Spleen (tissue), 13 donors: ENCODE measurements at places on chromosomes 1 and 21.

- DNase-seq, result no peak
These were observed 419 bp upstream of the TSEN15 start for GRCh38 chr1:184051138-184051484.

DNA sequence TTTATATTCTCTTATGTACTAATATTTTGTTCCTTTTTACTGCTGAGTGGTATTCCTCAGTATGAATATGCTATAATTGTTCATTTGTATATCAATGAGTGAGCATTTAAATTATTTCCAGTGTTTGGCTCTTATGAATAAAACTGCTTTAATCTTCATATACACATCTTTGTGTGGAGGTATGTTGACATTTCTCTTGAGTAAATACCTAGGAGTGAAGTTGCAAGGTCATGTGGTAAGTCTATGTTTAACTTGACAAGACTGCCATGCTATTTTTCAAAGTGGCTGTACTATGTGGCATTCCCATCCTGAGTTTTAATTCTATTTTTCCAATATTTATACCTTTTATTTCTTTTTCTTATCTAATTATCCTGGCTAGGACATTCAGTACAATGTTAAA lies 124.2 kb downstream of the ADSS2 start:
- no peak for DNase-seq

DNA sequence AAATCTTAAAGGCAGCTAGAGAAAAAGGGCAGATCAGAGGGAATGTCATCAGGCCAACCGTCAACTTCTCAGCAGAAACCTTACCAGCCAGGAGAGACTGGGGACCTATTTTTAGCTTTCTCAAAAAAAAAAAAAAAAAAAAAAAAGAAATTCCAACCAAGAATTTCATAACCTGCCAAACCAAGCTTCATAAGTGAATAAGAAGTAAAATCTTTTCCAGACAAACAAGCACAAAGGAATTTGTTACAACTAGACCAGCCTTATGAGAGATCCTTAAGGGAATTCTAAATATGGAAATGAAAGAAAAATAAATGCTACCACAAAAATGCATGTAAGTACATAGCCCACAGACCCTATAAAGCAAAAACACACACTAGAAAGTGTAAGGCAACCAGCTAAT lies 267.7 kb downstream of the AKT3 start:
- no peak for DNase-seq

- DNase-seq, result peak; percentile 61
These were observed 129.3 kb upstream of the VAMP3 start for GRCh38 chr1:7641587-7642417.

DNA sequence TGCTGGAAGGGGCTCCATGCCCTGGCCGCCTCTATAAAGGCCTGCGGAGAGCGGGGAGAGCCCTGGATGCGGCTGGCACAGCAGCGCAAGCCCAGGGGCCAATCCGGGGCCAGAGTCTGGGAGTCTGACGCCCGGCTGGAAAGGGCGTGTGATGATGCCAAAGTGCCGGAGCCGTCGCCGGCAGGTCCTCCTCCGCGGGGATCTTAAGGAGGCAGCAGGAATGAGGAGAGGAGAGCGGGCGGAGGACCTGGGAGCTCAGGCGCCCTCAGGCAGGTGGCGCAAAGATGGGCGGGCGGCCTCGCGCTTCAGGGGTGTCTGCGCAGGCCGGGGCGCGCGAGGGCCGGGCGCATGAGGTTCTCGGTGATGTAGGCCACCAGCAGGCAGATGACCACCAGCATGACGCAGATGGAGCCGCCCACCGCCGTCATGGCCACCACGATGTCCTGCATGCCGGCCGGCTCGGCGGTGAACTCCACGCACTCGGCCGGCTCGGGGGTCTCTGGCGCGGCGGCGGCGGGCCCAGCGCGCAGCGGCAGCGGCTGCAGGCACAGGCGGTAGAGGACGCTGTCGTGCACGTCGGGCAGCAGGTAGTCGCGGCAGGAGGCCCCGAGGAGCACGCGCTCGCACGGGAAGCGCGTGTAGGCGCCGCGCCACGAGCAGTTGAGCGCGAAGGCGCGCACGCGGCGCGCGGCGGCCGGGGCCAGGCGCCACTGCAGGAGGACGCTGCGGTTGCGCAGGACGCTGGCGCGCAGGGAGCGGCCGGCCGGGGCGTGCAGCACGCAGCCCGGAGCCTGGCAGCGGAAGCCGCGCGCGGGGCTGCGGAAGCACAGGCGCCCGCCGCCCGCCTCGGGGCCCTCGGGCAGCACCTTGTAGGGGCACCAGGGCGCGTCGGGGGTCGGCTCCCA lies 653 bp downstream of the FNDC10 start:
- DNase-seq, result peak; percentile 84

GRCh38 chr1:63487336-63488065 lies 35.5 kb downstream of the ITGB3BP start:
- no peak for DNase-seq

DNA sequence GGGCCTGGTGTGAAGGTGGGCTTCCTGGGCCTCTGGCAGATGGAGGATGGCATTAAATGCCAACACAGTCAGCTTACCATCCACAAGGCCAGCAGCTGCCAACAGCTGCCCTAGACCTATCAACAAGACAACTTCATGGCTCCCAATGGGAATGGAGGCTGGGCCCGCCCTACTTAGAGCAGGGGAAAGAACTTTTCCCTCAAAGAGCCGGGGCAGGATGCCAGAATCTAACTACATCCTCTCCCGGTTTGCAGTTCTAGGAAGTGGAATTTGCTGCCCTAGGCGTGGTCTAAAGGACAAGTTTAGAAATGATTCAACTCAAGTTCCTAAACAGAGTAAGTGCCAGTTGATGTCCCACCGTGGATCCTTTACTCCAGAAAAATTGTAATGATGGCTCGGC lies 13.1 kb downstream of the ICMT start:
- DNase-seq, result no peak

- no peak for DNase-seq
These were observed 84.4 kb downstream of the AKT3 start for GRCh38 chr1:243765676-243766075.

- DNase-seq, result no peak
These were observed 32.3 kb downstream of the EEIG2 start for GRCh38 chr1:108592030-108592759.

GRCh38 chr1:228004856-228005462 lies 1.8 kb upstream of the WNT3A start:
- DNase-seq, result peak; percentile 45

- DNase-seq, result no peak
These were observed 120.7 kb downstream of the SEC16B start for GRCh38 chr1:177849130-177849529.

- DNase-seq, result no peak
These were observed 101.2 kb downstream of the TBX19 start for GRCh38 chr1:168381850-168382249.

- no peak for DNase-seq
These were observed 62.5 kb downstream of the ADAMTS1 start for GRCh38 chr21:26782747-26783146.

GRCh38 chr1:159141584-159142390 lies 29.6 kb upstream of the CADM3 start:
- DNase-seq, result no peak

- DNase-seq, result no peak
These were observed 29.6 kb downstream of the SLC37A1 start for GRCh38 chr21:42543106-42543847.

DNA sequence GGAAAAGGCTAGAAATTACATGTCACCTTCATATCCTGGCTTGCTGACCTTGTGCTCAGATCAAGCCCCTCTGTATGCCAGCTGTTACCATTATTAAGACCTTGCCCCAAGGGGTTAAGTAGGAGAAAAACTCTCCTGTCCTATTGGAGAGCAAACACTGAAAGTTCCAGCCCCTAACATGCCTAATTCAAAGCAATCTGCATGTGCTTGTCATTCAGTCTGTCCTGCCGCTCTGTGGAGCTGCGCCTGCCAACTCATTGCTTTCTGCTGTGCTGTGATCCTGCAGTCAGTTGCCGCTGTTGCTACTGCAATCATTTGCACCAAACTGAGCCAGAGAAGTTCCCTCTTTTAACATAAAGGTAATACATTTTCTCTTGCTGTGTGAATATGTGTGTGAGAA lies 113.4 kb downstream of the DISP1 start:
- DNase-seq, result peak; percentile 76

DNA sequence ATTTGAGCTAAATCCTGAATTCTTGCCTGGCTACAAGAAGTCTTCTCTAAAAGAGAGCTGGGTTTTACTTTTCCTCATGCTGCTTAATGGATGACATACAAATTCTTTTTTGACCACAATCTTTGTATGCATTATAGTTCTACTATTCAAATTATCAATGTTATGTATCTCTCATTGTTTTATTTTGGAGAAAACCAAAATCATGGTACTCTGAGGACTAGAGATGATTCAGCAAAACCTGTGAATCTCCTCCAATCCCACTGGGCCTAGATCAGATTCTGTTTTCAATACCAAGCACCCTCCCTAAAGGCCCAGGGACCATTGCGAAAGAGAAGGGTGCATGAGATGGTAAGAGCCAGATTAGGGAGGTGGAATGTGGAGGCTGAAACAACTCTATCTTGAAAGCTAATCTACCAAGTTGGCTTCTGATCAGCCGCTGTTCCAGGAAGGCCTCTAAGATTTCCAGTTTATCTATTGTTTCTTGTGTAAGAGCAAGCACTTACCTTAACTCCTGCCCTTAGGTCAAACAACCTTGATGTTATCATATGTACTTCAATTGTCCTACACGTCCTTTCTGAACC lies 547.2 kb downstream of the PLPP3 start:
- DNase-seq, result no peak

- no peak for DNase-seq
These were observed 424.5 kb upstream of the DAB1 start for GRCh38 chr1:57848406-57848805.

DNA sequence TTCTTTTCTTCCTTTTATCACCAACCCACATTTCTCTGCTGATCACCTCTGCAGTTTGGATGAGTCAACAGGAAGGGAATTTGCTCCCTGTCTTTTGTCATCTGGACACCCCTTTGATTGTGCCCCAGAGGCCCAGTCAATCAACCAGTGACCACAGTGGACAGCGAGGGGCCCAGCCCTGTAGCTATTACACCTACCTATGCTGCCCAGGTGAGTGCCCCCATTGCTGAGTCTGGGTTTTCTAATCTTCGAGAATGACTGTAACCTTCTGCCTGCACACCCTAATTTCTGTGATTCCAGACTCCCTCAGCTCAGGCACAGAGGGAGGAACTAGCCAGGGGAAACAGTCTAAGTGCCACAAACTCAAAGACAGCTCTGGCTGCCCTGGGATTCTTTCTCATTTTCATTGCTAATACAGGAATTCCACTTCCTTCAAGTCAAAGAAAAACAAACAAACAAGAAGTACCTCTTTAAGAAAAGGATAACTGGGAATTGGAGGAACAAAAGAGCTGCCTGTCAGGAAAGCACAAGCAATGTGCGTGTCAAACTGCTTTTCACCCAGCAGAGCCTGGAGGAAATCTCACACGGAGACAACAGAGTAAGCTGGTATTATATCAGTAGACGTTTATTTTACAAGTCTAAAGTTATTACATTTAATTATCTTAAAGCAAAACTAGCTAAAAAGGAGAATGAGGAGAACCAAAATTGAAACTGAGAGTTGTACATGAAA lies 311.1 kb downstream of the AJAP1 start:
- DNase-seq, result no peak

GRCh38 chr1:9239622-9240401 lies 5.2 kb downstream of the H6PD start:
- peak; percentile 92 for DNase-seq

DNA sequence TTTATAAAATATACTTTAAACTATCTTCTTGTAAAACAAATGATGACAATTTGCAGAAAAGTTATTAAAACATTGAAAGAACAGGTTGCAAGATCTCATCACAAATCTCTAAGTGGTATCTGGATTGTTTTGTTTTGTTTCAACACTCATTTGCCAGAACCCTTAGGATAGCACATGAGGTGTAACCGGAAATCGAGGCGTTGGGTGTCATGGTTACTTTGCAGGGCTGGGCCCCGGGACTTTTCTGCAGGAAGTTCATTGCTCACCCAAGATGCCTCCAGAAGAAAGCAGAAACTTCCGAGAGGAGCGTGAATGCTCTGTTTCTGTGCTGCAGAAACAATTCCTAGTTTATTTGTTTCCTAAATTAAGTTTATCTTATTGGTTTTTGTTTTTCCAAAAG lies 2.5 kb downstream of the DISC1 start:
- DNase-seq, result no peak

- no peak for DNase-seq
These were observed 579.7 kb downstream of the PLA2G4A start for GRCh38 chr1:187408212-187409004.

- DNase-seq, result peak; percentile 62
These were observed 14.6 kb upstream of the PKP1 start for GRCh38 chr1:201268604-201269151.

DNA sequence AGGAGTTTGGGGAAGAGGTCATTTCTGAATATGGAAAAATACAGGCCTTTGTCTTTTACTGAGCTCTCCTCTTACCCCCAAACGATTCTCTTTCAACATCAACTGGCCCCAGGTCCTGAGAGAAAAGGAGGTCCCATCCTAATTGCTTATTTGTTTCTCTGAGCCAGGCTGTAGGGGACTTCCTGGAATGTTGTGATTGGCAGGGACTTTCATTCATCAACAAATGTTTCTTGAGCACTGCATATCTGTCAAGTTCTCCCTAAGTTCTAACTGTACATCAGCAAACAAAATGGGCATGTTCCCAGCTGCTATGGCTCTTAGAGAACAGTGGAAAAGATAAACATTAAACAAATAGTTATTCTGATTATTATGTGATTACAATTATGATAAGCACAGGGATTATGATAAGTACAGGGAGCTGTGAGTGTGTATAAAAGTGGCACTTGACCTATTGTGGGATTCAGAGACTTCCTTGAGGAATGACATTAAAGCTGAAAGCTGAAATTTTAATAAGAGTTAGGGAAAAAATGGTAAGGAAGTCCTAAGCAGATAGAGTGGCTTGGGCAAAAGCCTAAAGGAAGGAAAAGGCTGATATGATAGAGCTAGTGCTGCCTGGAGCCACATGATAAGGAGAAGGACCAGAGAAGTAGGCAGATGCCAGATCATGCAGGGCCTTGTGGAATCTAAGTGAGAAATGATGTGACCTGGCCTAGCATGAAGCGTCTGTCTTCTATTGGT lies 11.6 kb downstream of the GPX7 start:
- no peak for DNase-seq

- DNase-seq, result peak; percentile 82
These were observed 10.4 kb downstream of the MYOG start for GRCh38 chr1:203075236-203076030.

GRCh38 chr1:156703741-156704140 lies 1.6 kb downstream of the CRABP2 start:
- no peak for DNase-seq

DNA sequence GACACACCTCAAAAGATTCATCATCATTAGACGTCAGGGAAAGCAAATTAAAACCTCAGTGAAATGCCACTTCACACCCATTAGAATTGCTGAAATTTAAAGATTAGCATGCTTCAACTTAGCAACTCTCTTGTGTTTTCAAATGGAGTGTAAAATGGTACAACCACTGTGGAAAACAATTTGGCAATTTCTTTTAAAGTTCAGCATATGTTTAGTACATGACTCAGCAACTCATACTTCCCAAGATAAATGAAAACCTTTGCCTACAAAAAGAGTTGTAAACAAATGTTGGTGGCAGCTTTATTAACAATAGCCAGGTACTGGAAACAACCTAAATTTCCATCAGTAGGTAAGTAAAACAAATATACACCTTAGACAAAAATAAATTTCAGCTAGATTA lies 42.7 kb downstream of the ST3GAL3 start:
- DNase-seq, result no peak

- no peak for DNase-seq
These were observed 2.8 kb downstream of the GCSAML start for GRCh38 chr1:247551721-247552120.
